Suppressor macrophage treated with lipopolysaccharide for 1 hour (primary cell): ENCODE measurements at places on chromosomes 2 and 18.
A peak's percentile ranks its signal among the peaks of the same experiment; 100 is the strongest.

DNA sequence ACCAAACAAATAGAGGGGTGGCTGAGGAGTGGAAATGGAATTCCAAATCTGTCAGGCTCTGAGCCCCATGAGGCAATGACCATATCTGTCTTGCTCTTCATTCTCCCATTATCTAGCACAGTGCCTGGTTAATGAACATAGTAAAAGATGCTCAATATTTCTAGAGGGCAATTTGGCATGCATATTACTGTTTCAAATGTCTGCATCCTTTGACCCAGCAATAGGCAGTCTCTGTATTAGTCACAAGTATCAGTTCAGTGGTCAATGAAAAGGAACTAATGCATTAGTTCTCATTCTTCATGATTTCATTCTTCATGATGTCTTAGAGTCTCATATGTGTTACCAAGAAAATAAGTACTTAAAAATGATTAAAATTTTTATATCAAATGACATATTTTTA lies 28.4 kb upstream of the MALL start:
- DNase-seq: no peak

- no peak for DNase-seq
These were observed 258.0 kb upstream of the SIX2 start for GRCh38 chr2:45267062-45267792.

DNA sequence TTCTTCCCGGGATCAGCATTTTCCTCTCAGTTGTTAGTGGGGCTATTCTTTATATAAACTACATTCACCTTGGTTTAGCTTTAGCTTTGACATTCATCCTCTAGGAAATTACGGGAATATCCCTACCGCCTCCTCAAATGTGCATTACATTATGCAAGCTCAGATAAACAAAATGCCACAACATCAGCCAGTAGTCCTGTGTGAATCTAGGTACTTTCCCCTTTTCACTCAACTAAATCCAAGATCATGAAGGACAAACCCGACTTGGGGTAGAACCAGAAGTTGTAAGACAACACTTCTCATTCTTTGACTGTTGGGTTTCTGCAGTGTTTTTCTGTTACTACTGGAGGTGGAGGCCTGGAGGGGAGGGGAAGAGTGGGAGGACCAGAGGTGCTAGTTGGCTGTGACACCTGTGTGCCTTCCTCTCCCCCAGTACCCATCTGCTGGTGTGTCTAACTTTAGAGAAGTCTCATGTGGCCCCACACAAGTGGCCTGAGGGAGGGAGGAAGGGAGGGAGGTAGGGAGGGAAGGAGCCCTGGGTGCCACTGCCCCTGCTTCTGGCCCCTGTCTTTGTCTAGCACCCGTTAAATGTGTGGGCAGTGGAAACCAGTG lies 84.8 kb upstream of the BCL2L11 start:
- DNase-seq: peak; percentile 64

- DNase-seq: peak; percentile 17
These were observed 124.1 kb downstream of the MEMO1 start for GRCh38 chr2:31886700-31887099.

GRCh38 chr2:172219201-172219600 lies 116.5 kb upstream of the DLX2 start:
- DNase-seq: no peak

GRCh38 chr18:13934676-13935075 lies 19.3 kb upstream of the MC2R start:
- DNase-seq: no peak

DNA sequence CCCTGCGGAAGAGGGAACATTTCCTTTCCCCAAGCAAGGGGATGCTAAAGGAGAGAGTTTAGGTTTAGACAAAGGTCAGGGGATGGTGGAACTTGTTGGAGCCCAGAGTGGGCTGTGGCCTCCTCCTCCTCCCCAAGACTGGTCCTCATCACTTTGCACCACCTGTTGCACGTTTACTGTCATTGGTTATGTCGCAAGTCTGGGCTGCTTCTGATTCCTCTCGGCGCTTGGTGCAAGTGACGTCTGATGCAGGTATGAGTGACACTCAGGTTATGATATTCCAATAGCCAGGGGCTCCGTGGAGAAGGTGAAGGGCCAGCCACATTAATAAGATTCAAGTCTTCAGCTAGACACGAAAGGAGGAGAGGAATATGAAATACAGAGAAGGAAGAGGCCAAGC lies 59.8 kb downstream of the TSN start:
- DNase-seq: no peak

DNA sequence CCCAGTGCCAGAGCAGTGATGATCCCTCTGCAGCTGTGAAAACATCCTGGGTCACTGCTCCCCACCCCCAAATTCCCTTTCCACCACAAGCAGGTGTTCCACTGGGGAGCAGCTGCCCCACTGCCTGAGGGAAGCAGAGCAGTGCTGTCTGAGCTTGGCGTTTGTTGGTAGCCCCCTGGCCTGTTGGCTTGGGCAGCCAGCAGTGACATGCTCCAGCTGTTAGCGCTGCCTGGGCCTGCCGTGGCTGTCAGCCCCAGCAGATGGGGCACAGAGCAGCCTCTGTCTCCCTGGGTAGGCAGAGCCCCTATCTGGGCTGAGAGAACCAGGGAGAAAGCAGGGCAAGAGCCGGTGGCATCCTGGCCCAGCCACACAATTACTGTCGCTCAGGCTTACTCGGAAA lies 247.7 kb downstream of the GLI2 start:
- no peak for DNase-seq

DNA sequence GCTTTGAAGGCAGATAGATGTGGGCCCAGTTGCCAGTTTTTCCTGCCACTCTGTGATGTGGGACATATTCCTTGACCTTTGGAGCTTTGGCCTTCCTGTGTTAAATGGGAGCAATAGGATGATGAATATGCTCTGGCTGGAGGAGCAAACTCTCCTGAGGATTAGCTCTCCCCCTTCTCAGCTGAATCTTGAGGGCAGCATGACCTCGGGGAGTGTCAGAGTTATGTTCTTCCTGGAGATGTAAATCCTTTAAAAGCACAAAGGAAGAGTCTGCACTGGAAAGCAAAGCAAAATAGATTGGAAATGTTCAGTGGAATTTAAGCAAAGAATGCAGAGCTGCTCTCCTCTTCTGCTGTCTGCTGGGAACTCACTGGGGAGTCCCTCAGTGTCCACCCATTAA lies 160.1 kb downstream of the ALK start:
- DNase-seq: no peak

- DNase-seq: peak; percentile 38
These were observed 79.8 kb upstream of the PDE1A start for GRCh38 chr2:182506606-182507005.

- peak; percentile 20 for DNase-seq
These were observed 171.8 kb downstream of the CAMKMT start for GRCh38 chr2:44533508-44533907.

DNA sequence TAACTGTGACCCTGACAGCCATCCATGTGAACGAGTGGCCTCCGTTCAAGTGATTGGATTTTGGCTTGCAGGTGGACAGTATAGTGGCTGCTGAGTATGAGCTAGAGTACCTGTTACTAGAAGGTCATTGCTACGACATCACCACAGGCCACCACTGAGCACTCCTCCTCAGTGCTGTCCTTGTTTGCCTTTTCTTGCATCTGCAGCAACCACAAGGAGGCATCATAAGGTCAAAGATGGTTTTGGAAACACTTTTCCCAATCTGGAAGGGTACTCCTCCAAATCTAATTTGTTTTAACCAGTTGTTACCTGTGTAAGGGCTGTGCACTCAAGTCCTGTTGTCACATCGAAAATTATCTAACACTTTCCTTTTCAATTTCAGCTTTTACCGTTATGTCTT lies 81.2 kb downstream of the UGGT1 start:
- DNase-seq: no peak

GRCh38 chr2:69766014-69766413 lies 24.1 kb downstream of the ANXA4 start:
- DNase-seq: no peak

- DNase-seq: no peak
These were observed 962.9 kb upstream of the FANCL start for GRCh38 chr2:59204040-59204439.

DNA sequence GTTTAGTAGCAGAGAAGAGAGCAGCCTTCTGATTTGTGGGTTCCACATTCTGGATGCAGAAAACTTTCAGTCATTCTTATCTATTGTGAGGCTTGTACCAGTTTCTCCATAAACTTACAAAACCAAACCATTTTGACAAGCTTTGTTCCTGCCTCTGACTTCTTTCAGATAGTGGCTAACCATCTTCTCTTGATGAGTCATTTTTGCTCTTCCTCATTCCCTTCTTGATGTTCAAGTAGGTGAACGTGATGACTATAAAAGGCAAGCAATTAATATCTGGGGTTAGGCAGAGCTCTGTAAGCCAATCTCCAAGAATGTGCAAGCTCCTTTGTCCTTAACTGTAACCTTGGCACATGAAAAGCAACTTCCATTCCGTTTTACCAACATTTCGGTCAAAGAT lies 2083.1 kb upstream of the PIK3C3 start:
- no peak for DNase-seq

GRCh38 chr2:38613849-38614213 lies 11.1 kb upstream of the HNRNPLL start:
- no peak for DNase-seq

DNA sequence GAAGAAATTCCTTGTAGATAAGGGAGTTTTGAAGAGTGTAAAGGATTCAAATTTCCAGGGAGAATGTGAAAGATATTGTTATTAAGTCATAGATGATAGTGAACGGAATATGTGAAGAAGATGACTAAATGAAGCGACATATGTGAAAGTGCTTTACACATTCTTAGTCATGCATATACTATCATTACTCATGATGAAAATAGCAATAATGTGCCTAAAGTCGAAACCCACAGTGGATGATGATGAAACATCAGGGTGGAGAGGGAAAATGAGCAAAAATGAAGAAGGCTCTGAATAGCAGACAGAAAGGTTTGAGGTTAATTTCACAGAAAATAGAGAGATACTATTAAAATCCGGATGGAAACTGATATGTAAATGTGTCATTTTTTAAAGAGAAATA lies 1237.1 kb downstream of the LRP1B start:
- no peak for DNase-seq

DNA sequence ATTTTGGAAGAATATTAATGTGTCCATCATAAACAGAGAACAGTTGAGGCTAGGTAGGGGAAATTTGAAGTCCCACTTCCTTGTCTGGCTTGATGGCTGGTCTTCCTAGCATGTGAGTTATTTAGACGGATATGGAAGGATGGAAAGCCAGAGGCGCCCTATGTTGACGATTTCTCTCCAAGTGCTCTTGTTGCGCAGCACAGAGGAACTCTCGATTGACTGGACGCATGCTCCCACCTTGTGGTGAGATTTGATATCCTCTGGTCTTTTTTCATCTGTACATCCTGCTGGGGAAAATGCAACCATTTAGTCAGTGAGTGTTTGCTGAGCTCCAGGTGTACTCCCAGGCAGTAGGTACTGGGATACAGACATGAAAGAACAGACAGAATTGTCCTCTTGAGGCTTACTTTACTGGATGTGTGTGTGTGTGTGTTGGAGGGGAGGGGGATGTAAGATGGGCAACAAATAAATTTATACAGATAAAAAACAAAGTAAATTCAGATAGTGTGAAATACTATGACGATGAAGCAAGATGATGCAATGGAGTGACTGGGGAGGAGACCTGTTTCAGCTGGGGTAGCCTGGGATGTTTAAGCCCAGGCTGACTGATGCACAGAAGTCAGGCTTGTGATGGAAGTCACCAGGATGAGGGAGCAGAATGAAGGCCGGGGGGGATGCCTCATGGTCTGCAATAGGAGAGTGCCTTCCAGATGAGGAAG lies 137.2 kb downstream of the TRIM43 start:
- DNase-seq: peak; percentile 78

GRCh38 chr2:20526160-20526559 lies 79.3 kb downstream of the RHOB start:
- no peak for DNase-seq

DNA sequence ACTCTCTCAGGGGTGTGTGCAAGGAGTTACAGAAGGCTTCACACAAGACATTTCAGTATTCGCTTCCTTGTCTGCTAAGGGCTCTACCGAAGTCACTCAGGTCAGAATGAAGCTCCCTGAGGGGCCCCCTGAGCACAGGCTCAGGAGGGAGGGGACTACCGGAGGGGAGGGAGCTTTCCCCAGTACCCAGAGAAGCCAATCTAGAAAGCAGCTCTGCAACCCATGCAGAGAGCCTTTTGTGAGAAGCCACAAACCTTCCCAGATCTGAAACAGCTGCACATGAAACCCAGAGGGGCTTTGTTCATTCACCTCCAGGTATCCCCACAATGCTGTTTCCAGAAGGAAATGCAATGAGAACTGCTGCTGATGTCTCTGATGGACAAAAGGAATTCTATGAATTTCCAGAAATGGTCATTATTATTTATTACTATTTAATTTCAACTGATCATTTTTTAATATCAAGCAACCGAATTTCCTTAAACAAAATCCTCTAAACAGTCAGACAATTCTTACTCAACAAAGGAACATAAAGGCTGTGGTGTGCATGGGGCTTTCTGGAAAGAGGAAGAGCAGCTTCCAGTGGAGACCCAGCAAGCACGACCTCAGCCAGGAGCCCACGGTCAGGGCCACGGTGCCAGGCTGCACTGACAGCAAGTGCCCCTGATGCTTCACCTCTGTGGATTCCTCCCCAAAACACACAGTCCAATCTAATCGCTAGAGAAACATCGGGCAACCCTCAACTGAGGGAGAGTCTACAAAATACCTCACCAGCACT lies 42.0 kb downstream of the NDUFA10 start:
- DNase-seq: no peak

DNA sequence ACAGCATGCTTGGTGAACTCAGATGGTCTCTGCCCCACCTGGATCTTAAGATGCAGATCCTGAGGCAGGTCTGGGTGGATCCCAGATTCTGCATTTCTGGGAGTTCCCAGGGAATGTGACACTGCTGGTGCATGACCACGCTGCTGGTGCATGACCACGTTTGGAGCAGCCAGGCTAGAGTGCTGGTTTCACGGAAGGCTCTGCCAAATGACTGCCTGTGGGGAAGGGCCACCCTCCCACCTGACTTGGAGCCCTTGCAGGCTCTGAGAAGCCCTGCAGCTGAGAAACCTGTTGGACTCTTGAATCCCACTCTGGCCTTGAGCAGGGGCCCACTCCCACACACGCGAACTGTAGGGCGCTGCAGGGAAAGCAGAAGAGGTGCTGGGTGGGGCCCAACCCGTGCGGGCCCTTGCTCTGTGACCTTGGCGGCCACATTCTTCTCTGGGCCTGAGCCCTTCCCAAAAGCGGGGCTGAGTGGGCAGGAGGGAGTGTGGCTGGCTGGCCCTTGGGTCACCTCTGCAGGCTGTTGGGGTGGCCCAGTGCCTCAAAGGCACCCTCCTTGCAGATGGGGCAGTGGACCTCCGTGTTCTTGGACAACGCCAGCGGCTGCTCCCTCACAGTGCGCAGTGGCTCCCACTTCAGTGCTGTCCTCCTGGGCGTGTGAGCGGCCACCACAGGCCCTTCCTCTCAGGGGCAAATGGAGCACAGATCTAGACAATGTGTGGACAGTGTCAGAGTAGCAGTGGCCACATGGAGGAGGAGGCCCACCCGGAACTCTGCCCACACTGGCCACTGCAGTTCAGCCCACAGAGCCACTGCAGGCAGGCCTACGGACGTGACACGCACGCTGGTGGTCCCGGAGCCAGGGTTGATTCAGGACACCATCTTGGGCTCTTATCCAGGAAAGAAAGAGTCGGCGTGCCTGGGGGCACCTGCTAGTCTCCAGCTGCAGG lies 7.9 kb downstream of the ERFE start:
- no peak for DNase-seq

- DNase-seq: no peak
These were observed 86.1 kb upstream of the GPC1 start for GRCh38 chr2:240349133-240350005.
